ENCODE measurements at places on chromosomes 7 and 10. TPM values are rescaled to one million over a fixed set of nuclear protein-coding genes. Genes with fewer than 3 reads are reported as not detected.

DNA sequence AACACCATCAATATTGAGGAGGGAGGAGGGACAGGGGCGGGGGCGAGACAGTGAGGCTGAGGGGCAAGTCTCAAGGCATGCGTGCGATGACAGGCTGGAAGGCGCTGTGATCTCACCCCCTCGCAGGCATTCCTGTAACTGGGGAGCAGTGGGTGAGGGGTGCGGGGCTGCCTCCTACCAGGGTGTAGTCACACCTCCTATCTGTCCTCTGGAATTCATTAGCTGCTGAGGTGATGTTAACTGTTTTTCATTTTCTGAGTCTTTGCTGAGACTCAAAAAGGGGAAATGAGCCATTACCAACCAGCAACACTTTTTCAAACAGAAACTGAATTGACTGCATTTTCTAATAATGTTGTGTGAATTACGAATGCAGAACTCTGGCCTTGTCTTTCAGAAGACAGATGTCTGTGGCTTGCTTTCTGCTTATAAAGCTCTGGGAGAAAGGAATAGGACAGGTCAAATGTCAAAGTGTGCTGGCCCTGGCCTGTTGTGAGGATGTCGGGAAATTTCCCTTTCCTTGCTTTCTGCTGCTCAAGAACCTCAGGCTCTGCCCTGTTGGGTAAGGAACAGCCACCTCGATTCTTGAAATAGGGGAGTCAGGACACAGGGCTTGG, 23.7 kb upstream of the CDH23 start:
- DNase-seq: no peak

- no peak for DNase-seq
These were observed 147.6 kb downstream of the PAXIP1 start for GRCh38 chr7:154855366-154855765.

GRCh38 chr10:2011106-2011716, 273.9 kb upstream of the ADARB2 start:
- DNase-seq: no peak

DNA sequence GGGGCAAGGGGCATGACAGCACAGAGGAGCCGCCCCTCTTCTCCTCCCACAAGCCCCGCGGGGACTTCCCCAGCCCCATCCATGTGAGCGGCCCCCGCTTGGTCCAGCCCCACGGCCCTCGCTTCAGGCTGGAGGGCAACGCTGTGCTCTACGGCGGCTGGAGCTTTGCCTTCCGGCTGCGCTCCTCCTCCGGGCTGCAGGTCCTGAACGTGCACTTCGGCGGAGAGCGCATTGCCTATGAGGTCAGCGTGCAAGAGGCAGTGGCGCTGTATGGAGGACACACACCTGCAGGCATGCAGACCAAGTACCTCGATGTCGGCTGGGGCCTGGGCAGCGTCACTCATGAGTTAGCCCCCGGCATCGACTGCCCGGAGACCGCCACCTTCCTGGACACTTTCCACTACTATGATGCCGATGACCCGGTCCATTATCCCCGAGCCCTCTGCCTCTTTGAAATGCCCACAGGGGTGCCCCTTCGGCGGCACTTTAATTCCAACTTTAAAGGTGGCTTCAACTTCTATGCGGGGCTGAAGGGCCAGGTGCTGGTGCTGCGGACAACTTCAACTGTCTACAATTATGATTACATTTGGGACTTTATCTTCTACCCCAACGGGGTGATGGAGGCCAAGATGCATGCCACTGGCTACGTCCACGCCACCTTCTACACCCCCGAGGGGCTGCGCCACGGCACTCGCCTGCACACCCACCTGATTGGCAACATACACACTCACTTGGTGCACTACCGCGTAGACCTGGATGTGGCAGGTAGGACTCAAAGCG, 5.1 kb downstream of the AOC1 start:
- DNase-seq: no peak

DNA sequence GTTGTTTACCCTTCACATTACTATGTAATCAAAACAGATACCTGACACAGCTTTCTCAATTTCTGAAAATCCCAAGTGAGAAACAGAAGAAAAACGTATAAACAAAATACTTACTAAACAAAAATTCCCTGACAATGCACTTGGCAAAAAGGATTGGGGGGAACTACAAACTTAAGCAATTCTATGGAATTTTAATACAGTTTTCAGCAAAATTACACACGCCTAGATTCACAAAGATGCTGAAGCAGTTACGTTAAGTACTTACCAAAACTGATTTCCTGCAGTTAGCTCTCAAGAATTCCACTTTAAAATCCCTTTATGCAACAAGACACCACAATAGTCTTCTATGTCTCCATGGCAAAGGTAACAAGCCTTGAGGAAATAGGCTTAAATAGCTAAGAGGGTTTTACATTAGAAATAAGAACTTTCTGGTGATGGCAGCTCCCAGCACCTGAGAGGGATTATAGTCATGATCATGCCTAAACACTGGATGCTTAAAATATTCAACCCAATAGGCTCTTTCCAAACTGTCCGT, 10.8 kb downstream of the TOMM7 start:
- no peak for DNase-seq

- DNase-seq: no peak
These were observed 232.2 kb upstream of the TEX47 start for GRCh38 chr7:89027781-89028180.

DNA sequence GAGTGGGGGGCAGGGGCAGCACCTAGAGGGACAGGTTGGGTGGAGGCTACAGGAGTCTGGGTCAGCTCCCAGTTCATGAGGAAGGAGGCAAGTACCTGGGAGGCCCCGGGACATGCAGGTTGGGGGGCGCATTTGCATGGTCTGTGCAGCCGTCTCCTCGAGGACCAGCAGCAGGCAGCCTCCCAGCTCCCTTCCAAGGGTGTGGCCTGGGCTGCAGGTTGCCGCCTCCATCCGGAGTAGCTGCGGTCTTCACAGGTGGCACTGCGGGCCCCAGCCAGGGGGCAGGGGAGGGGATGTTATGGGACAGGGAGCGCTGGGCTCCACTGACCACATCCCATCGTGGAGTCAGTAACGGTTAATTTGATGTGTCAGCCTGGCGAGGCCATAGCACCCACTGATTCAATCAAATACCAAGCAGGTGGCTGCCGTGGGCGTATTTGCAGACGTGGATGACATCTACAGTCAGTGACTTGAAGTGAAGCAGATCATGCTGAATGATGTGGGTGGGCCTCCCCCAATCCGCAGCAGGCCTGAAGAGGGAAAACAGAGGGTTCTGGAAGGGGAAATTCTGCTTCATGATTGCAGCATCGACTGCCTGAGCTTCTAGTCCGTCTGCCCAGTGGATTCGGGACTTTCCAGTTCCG, 81.6 kb downstream of the PRKAG2 start:
- DNase-seq: no peak

GRCh38 chr7:149692557-149692982, 80.8 kb downstream of the ZNF467 start:
- no peak for DNase-seq

The FAM185A gene
- 14.3 TPM for total RNA-seq

The GNAT3 gene
- not detected for total RNA-seq

The CRTAC1 gene
- total RNA-seq: 0.26 TPM

The CALHM3 gene
- not detected for total RNA-seq

The HYAL4 gene
- not detected for total RNA-seq

All from uterus (tissue), 4 donors.